Globus pallidus (tissue), 1 donor: ENCODE measurements at places on chromosomes 11 and 22.

- DNase-seq = peak; percentile 92
These were observed 4.3 kb downstream of the SMTN start for GRCh38 chr22:31085493-31085824.

DNA sequence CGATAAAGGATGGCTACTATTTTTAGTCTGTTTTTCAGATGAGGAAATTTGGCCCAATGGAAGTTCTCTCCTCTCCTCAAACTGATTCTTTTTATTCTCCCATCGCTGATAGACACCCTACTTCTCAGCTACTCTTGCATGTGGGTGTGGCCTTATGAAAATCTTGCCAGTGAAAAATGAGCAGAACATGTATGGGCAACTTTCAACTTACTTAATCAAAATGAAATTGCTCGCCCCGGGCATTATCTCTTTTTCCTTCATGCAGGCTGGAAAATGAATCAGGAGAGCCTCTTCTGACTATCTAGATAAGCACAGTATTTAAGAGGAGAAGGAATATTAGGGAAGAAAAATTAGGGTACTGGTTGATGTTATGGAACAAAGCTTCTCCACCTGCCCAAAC is 2354.7 kb upstream of the RAG2 start:
- no peak for DNase-seq

- DNase-seq = no peak
These were observed 17.4 kb downstream of the LRRC32 start for GRCh38 chr11:76653012-76653673.

- no peak for DNase-seq
These were observed 172.0 kb upstream of the CADM1 start for GRCh38 chr11:115676206-115676605.

DNA sequence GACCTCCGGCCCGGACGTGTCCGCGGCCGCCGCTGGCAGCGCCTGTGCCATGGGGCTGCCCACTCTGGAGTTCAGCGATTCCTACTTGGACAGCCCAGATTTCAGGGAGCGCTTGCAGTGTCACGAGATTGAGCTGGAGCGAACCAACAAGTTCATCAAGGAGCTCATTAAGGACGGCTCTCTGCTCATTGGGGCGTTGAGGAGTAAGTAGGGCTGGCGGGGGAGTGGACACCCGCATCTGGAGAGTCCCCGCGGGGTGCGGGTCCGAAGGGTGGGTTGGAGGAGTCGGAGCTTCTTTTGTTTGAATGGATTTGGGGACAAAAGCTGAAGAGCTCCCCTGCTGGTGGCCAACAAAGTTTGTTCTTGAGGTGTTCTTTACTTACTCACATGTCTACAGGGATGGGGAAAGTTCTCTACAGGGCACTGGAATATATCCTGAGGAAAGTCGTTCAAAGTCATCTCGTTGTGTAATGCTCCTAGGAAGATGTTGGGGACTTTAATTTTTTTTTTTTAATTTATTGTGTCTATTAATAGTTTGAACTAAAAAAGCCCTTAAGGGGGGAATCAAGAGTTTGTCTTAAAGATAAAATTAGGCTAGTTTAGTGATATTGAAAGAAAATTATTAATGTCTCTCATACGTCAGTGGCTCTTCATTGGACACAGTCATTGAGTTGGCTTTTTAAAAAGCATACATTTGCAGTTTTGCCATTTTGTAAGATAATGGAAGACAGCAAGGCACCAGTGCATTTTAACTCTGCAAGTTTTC is 725 bp downstream of the ARHGAP42 start:
- peak; percentile 61 for DNase-seq

GRCh38 chr11:70509476-70509875 is 111.1 kb downstream of the CTTN start:
- DNase-seq = no peak

- DNase-seq = no peak
These were observed 222.5 kb upstream of the SNX19 start for GRCh38 chr11:131138731-131139130.

GRCh38 chr11:118957968-118958367 is 1.9 kb downstream of the UPK2 start:
- no peak for DNase-seq

- no peak for DNase-seq
These were observed 8.6 kb downstream of the OAF start for GRCh38 chr11:120219232-120219937.

- no peak for DNase-seq
These were observed 86.3 kb upstream of the NNMT start for GRCh38 chr11:114209904-114210303.

DNA sequence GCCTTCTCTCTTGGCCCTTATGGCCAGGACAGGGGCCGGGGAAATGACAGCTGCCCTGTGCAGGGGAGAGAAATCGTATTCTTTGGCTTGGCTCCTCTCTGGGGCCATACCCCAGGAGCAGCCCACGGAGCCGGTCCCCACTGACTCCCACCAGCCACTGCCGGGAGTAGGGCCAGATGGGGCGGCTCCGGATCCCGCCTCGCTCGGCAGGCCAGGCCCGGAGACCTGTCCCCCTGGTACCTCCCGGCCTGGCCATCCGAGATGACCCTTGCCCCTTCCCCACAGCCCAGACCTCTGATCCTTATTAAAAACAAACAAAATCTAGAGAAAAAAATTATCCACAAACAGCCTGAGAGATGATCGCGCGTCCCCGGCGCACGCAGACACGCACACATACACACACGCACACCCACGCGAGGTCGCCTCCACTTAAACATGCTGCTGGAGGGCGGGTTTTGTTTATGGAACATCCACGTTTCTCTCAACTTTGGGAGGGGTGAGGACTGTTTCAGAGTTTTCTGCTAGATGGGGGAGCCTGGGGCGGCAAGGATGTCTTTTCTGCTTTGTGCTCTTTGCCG is 59.1 kb downstream of the IGLL1 start:
- peak; percentile 36 for DNase-seq

GRCh38 chr11:102320679-102321078 is 3.4 kb downstream of the BIRC3 start:
- DNase-seq = peak; percentile 30
